NCI-H524 (cell line): ENCODE measurements at places on chromosomes 16 and 17.
A peak's percentile ranks its signal among the peaks of the same experiment; 100 is the strongest.

DNA sequence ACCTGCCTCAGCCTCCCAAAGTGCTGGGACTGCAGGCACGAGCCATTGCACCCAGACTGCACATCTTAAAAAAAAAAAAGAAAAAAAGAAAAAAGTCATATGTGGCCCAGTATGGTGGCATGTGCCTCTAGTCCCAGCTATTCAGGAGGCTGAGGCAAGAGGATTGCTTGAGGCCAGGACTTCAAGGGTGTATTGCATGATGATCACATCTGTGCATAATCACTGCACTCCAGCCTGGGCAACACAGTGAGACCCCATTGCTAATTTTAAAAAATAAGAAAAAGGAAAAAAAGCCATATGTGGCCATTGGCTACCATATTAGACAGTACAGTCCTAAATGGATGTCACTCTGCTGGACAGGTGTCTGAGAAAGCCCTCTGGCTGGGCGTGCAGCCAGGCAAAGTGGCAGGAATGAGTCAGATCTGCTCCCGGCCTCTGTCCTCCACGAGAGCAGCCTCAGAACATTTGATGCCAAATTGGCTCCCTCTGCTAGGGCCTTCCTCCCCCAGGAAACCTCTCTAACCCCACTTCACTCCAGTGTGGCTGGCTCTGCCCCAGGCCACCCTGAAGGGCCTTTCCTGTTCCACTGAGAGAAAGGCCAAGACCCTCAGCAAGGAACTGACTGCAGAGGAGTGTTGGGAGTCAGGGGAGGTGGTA is 14.7 kb downstream of the CA7 start:
- no peak for DNase-seq

GRCh38 chr16:10972108-10972818 is 27.9 kb downstream of the CLEC16A start:
- no peak for DNase-seq

GRCh38 chr16:67677712-67678111 is 11.1 kb downstream of the C16orf86 start:
- no peak for DNase-seq

DNA sequence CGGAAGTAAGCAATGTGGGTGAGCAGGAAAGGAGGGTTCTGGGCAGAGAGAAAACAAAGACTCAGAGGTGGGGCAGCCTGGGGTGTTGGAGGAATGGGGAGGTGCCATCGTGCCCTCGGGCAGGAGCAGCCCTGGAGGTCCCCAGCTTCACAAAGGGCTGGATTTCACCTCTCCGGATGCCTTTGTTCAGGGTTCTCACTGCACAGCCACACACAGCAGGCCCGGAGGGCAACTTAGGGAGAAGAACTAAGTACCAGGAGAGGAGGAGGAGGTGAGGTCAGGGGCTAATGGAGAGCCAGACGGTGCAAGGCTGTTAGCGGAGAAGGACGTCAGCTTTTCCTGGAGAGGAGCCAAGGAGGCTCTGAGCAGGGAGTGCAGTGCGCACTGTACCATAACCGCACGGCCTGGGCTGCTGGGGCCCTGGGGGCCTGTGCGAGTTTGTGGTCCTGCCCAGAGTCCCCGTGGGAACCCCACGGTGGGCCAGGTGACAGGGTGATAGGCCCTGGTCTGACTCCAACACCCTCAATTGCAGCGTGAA is 9.3 kb downstream of the ARRB2 start:
- DNase-seq, result peak; percentile 48

GRCh38 chr17:74971842-74972106 is 785 bp downstream of the HID1 start:
- DNase-seq, result no peak

DNA sequence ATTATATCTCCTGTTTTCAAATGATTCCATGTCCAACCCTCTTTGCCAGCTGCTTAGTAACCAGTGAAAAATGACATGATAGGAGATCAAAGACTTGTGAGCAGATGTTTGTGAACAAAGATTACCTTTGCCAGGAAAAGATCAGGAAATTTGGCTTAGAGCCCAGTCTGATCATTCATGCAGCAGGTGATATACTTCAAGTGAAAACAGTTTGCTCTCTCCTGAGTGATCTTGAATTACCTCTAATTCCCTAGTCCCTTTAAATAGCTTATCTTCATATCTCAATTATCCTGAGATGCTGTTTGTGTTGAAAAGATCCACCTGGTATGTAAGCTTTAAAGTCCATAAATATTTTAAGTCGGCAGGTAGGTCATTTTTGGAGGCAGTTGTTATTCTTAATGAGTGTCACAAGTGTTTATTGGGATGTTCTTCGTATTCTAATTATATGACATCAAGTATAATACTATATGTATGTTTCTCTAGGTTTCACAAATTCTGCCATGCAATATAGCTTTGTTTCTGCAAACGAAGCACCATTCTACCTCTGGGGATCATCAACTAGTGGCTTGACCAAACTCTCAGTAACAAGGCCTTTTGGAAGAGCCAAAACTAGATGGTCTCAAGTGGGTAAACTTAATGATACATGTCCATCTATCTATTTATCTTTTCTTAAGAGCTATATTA is 13.2 kb upstream of the VPS35L start:
- DNase-seq, result peak; percentile 98

DNA sequence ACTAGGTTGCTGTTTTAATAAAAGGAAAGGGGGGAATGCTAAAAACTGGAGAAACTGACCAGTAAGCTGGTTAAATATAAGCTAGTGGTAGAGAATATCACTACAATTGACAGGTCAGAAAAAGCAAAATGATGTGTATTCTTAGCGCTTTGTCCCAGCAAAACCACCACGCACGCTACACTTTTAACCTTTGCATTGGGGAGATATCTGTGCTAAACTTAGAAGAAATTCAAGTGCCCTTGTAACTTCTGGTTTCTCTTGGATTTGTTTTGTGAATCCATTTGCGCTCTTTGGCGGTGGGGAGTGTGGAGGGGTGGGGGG is 1.4 kb downstream of the GAN start:
- DNase-seq, result no peak

- DNase-seq, result no peak
Measured at GRCh38 chr17:60744355-60744966, 66.8 kb downstream of the BCAS3 start.

DNA sequence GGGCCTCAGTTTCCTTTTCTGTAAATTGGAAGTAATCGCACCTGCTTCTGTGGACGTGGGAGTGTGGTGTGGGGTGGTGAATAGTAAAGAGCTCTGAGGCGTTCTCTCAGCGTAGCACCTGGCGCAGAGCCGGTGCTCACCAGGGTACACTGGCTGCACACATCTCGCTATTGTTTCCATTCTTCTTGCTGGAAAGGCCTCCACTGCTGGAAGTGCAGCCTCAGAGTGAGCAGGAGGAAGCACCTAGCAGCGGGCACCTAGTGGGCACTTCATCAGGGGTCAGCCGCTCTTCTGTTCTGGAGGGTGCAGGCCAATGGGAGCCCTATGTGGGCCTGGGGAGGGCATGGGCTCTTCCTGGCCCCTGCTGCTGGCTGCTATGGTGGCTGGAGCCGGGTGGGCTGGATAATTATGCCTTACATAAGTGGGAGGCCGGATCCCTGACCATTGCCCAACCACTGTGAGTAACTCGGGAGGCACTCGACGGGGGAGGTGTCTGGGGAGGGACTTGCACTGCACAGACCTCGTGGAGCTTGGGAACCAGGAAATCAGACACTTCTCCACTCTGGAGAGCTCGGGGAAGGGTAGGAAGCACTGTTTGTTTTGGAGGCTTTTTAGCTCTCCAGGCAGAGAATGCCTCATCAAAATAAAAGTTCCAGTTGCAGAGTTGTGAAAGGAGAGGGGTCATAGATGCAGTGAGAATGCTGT is 1.7 kb downstream of the MAP2K3 start:
- no peak for DNase-seq
